Progenitor cell of endocrine pancreas (in vitro differentiated cells): ENCODE measurements at places on chromosomes 12 and 14.

- no peak for DNase-seq
Measured at GRCh38 chr12:24839268-24839791, 109.6 kb downstream of the BCAT1 start.

DNA sequence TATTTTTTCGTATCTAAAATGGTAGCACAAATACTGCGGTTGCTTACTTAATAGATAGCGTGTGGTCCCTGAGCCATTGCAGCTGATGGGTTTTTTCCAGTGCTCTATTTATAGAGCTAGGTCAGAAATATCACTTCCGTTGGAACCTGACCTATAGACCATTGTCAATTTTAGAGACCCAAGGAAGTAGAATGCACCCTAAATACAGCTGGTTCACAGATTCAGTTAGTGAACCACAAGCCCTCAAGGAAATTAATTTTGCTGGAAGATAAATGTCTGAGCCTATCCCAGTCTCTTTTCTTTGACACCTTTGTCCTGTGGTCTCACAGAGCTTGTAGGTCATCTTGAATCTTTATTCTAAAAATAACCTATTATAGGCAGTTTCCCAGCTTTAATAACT, 391.0 kb downstream of the ZFP36L1 start:
- no peak for DNase-seq

DNA sequence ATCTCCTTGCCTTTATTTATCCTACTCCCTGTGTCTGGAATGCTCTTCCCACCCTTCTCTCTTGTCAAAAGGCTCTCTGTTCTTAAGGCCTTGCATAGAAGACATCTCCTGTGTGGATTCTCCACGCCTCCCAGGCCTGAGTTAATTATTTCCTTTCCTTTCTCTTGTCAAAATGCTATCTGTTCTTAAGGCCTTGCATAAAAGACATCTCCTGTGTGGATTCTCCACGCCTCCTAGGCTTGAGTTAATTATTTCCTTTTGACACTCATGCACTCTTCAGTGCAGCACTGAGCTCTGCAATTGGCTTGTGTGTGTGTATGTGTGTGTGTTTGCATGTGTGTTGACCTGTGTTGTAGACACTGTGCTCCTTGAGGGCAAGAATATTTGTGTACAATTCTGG, 52.1 kb upstream of the DCD start:
- DNase-seq = no peak

- no peak for DNase-seq
Measured at GRCh38 chr14:76922092-76922491, 95.9 kb downstream of the LRRC74A start.

DNA sequence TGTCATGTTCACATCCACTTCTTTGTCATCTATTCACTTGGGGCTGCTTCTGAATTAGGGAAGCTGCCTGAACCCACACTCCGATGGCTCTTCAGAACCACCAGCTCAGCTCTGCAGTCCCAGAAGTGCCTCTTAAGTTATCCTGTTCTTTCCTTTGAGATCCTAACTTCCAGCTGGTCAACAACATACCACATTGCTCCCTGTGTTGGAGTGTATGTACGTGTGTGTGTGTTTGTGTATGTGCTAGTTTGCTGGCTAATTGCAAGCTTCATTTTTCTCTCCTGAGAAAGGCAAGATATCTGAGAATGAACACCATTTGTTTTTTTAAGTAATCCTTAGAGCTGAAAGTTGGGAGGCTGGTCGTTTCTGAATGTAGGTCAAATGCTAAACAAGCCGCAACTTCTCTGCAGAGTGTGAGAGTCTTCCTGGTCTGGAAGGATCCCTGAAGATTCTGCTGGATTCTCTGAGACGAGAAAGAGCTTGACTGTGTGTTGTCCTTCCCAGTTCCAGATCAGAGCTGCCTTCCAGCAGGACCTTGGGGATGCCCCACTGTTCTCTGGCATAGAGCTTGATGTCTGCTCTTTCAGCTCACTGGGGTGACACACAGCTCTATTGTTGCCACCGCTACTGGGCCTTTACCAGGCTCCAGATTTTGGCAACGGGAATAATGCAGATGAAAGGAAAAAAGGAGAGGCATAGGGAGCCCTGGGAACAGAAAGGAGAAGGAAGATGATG, 839 bp downstream of the GSG1 start:
- no peak for DNase-seq
